ENCODE measurements at places on chromosomes 6 and 20.

- DNase-seq, result no peak
Observed at GRCh38 chr20:33521461-33521860, 31.6 kb downstream of the CBFA2T2 start.

DNA sequence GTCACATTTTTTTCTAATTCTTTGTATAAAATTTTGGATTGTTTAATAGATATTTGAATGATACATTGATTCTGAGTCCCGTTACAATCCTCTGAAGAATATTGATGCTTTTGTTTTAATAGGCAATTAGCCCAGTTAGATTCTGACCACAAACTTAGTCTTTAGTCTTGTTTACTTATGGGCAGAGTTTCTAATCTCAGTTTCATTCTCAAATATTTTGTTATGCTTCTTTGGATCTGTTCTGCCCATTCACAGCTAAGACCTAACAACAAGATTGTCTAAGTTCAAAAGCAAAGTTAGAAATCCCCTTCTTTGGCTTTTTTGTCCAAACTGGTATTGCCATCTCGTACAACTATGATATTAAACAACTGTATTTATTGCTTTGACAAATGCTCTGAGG is 58.0 kb downstream of the TBXT start:
- no peak for DNase-seq

DNA sequence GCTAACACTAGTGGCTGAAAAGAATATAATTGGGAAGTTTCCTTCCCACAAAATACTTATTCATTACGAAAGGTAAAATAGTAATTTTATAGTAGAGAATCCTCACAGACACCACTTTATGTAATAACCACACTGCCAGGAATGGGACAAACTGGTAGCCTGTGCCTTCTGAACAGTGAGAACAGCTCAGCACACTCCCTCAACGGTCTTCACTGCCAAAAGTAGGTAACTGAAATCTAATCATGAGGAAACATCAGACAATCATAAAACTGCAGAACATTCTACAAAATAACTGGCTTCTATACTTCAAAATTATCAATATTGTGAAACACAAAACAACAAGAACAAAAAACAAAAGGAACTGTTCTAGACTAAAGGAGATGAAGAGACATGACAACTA is 44.1 kb downstream of the NUP153 start:
- DNase-seq, result no peak

- peak; percentile 64 for DNase-seq
Observed at GRCh38 chr6:71012866-71013469, 56.1 kb upstream of the B3GAT2 start.

DNA sequence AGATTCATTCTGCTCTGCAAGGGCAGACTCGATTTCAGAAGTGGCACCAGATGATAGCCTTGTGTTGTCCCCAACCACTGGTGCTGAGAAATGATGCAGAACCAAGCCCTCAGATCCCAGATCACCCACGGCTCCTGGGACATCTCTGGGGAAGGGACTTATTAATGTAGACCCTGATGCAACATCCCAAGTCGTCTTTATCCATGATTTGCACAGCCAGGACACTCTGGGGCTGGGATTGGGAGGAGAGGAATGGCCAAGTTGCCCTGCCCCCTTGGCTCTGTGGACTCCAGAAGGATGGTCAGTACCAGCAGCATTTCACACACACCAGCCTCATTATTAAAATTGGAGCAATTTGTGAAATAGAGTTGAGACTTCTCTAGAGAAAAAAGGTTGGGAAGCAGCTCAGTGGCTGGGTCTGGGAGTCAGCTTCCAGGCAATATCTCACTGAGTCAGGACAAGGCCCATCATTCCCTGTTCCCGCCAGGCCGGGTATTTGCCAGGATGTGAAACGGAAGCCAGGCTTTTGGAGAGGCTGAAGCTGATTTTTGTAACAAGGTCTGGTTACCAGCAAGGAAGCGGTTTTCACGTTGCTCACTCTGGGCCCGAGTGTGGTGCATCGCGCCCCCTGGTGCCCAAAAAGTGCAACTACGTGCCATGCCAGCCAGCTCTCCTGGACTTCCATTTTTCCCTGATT is 67.4 kb downstream of the ZBTB2 start:
- peak; percentile 87 for DNase-seq
